Astrocyte (in vitro differentiated cells and primary cell): ENCODE measurements at places on chromosomes 12 and 14. TPM values are rescaled to one million over a fixed set of nuclear protein-coding genes. Genes with fewer than 3 reads are reported as not detected.
A peak's percentile ranks its signal among the peaks of the same experiment; 100 is the strongest.

Gene NDUFA12
- total RNA-seq: 107 and 112 TPM in 2 replicates

Gene C14orf180
- total RNA-seq: not detected in 2 replicates

Gene DPPA3
- total RNA-seq: not detected in 2 replicates

Gene ABCD2
- total RNA-seq: 0.09 TPM in 1 of 2 replicates, not detected in the other

Gene CCDC177
- not detected in 2 replicates for total RNA-seq

Gene EPYC
- total RNA-seq: 0.26 and 0.39 TPM in 2 replicates

- DNase-seq: peak; percentile 71
Observed at GRCh38 chr12:105067511-105068031, 16.7 kb downstream of the ALDH1L2 start.

DNA sequence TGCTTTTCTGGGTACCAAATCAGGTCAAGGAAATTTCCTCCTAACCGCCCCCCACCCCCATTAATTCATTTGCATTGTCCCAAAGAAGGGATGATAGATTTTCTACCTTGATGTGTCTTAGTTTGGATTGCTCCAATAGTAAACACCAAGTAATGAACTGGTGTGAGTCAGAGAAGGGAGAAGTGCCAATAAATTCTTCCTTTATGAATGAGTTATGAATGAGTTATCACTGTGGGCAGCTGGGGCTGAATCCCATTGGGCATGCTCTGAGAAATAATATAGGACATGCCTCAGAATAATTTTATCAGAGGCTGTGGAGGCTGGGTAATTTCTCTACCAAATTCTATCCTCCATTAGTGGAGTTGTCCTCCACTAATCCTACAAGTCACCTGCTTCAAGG is 277.9 kb upstream of the FLRT2 start:
- peak; percentile 60 for DNase-seq

DNA sequence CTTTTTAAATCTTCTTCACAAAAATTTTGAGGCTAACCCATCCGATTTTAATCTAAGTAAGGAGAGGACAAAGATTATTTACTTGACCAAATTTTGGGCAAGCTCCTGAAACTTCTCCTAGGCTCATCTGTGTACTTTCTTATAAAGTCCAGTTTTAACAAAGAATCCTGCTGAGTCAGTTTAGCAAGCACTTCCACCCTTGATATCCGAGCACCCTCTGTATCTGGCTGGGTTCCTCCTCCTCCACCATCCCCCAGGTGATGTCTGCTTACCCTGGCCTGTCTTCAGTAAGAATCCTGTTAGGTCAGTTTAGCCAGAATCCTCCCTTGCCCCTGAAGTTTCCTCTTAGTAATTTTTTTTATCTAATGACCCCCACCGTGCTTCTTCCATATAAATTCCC is 140.5 kb downstream of the PHLDA1 start:
- no peak for DNase-seq

- DNase-seq: peak; percentile 25
Observed at GRCh38 chr14:21346532-21347135, 37.2 kb downstream of the SUPT16H start.

GRCh38 chr12:56931474-56931978 is 2.7 kb downstream of the SDR9C7 start:
- DNase-seq: peak; percentile 33

GRCh38 chr12:120242275-120242799 is 23.2 kb downstream of the PXN start:
- no peak for DNase-seq

DNA sequence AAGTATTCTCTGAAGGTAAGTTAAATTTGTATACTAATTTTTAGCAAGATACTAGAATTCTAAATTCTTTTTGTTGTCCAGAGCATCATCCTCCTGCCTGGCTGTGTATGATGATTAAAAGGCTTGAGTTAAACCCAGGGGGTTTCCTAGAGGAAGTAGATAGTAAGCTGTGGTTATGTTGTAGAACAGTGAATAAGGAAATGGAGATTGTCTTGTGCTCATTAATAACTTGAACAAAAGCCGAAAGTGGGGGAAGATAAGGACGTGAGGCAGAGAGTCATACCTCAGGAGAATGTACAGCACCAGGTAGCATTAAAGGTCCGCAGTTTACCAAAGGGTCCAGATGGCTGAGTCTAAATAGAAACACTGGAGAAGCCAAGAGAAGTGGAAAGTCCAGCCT is 42.0 kb downstream of the CKB start:
- no peak for DNase-seq

GRCh38 chr14:45145214-45145613 is 9.5 kb downstream of the FANCM start:
- DNase-seq: no peak

DNA sequence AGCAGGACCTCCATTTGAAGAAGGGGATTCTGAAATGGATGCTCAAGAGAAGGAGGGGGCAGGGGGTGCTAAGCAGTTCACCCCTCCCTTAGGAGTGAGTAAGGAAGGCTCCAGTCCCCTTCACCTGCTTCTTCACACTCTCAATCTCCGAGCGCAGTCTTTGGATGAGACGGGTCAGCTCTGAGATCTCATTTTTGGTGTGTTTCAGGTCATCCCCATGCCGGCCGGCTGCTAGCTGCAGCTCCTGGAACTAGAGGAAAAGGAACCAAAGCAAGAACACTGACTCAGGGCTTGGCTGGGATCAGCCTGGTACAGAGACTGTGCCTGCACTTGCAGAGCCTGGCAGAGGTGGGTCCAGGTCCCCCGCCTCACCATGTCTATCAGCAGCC is 7.3 kb downstream of the KRT73 start:
- DNase-seq: no peak

GRCh38 chr14:77844802-77845201 is 44.9 kb downstream of the ADCK1 start:
- DNase-seq: no peak

- no peak for DNase-seq
Observed at GRCh38 chr12:1827826-1828805, 7.8 kb downstream of the LRTM2 start.

- DNase-seq: no peak
Observed at GRCh38 chr12:6899427-6899826, 5.2 kb upstream of the LRRC23 start.

DNA sequence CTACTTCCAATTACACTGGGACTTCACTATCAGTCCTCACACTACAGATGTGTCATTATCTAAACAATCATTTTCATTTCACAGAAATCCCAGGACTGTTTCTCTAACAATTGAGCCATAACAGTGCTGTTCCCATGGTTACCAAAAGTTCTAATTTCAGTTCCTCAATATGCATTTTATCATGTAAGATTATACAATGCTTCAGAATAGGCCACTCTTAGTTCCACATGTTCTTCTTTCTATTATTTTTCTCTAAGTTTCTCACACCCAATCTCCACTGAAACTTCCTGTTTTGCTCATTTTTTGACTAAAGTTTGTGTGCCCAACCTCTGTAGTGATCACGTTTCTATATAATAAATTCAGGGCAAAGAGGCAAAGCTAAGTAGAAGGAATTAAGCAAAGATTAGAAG is 185.8 kb downstream of the DUSP6 start:
- peak; percentile 67 for DNase-seq

DNA sequence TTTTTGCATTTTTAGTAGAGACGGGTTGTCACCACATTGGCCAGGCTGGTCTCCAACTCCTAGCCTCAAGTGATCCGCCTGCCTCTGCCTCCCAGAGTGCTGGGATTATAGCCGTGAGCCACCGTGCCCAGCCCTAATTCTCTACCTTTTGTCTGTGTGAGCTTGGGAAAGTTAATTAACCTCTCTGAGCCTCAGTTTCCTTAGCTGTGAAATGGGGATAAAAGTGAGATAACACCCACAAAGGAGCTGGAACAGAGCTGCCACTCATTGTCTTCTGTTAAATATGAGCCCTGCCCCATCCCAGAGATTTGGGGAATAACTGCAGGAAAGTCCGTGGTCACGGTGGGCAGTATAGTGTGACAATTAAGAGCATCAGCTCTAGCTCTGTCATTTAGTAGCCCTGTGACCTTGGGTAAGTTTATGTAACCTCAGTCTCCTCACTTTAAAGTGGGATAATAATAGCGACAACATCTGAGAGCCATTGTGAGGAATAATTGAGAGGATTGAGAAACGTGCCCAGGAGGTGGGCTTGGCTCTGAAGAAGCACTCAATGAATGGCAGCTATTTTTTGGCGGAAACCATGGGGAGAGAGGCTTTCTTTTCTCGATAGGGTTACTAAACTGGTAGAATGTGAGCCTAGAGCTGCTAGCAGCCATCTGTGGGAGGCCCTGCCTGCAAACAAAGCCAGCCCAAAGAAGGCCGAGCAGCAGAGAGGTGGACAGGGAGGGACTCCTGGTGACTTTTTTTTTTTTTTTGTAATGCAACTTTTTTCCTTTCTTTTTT is 60.8 kb upstream of the MED13L start:
- no peak for DNase-seq

- no peak for DNase-seq
Observed at GRCh38 chr14:21791749-21792148, 118.1 kb upstream of the OR4E1 start.

- no peak for DNase-seq
Observed at GRCh38 chr12:128314611-128315010, 47.6 kb downstream of the TMEM132C start.

DNA sequence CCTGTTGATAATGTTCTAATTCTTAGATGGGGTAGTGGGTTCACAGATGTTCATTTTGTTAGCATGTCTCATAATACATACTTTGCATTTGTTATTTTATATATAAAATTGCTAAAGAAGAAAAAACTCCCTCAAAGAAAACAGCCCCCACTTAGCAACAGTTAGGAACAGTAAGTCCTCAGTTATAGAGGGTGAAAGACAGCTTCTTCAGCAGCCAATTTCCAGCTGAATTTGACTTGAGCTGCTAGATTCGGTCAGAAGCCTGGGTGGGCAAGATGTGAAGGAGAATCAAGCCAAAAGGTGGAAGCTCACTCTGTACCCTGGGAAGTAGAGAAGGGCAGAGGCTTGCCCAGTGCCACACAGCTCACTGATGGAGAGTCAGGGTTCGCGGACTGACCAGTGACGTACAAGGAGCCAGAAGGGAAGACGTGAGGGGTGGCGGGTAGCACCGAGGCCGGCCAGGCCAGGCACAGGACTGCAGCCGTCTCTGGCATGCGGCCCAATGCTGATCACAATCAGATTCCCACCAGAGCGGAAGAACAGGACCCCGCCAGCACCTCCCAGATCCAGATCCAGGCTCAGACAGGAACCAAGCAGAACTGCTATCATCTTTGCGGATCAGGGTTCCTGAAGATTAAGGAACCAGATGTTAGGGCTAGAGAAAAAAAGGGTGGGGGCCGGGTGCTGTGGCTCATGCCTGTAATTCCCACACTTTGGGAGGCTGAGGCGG is 30.4 kb upstream of the VWF start:
- no peak for DNase-seq

- DNase-seq: no peak
Observed at GRCh38 chr14:102646615-102647014, 54.2 kb downstream of the RCOR1 start.
